ENCODE measurements at places on chromosomes 11 and 22.

GRCh38 chr22:41862160-41862529 is 29.2 kb downstream of the SREBF2 start:
- peaks cover 6% of the 10 kb centered on the region for H3K36me3 ChIP-seq
- H3K27ac ChIP-seq = no peak overlapping the region
- DNase-seq = no peak
- H3K27me3 ChIP-seq = no peaks in the 10 kb centered on the region

- H3K4me3 ChIP-seq = no peak overlapping the region
- H3K27ac ChIP-seq = no peak overlapping the region
- DNase-seq = peak; percentile 66
- H3K27me3 ChIP-seq = no peaks in the 10 kb centered on the region
- H3K4me1 ChIP-seq = peaks cover 3% of the 10 kb centered on the region
- H3K36me3 ChIP-seq = no peaks in the 10 kb centered on the region
These were observed 1.8 kb downstream of the KCNK7 start for GRCh38 chr11:65593518-65594414.

DNA sequence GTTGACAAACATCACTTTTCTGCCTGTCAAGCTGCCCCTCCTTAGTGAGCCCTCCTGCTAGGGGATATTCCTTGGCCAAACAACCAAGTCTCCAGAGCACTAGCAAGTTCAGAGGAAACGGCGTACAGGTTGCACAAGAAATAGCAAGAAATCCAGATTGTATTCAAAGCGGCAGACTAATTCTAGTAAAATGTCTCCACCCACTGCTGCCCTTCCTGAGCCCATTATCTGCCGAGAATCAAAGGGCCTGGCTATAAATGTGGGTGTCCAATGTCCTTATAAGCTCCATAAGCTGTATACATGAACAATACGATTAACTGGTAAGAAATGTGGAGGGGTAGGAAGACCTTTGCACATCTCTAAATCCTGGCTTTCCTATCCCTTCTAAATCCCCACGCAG is 44.0 kb upstream of the AKIP1 start:
- H3K27me3 ChIP-seq = no peaks in the 10 kb centered on the region
- no peak for DNase-seq
- no peak overlapping the region for H3K4me3 ChIP-seq
- H3K4me1 ChIP-seq = no peaks in the 10 kb centered on the region

DNA sequence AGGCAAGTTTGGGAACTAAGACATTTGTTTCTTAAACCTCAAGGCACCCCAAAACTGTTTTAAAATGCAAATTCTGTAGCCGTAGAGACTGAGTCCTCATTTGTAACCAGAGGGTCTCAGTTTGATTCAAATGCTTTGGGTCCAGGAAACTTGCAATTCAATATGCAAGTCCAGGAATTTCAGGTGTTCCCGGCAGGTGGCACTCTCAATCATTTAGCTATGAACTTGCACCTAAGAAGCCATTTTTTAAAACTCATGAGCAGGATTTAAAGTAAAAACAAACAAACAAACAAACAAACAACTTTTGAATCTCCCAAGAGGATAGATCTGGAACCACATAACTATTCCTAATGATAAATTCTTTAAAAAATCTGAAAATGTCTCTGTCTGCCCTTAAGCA is 8.7 kb upstream of the ABTB2 start:
- H3K27me3 ChIP-seq = no peaks in the 10 kb centered on the region
- peaks cover 14% of the 10 kb centered on the region for H3K4me1 ChIP-seq
- H3K27ac ChIP-seq = no peak overlapping the region
- H3K4me3 ChIP-seq = no peak overlapping the region
- no peak for DNase-seq

DNA sequence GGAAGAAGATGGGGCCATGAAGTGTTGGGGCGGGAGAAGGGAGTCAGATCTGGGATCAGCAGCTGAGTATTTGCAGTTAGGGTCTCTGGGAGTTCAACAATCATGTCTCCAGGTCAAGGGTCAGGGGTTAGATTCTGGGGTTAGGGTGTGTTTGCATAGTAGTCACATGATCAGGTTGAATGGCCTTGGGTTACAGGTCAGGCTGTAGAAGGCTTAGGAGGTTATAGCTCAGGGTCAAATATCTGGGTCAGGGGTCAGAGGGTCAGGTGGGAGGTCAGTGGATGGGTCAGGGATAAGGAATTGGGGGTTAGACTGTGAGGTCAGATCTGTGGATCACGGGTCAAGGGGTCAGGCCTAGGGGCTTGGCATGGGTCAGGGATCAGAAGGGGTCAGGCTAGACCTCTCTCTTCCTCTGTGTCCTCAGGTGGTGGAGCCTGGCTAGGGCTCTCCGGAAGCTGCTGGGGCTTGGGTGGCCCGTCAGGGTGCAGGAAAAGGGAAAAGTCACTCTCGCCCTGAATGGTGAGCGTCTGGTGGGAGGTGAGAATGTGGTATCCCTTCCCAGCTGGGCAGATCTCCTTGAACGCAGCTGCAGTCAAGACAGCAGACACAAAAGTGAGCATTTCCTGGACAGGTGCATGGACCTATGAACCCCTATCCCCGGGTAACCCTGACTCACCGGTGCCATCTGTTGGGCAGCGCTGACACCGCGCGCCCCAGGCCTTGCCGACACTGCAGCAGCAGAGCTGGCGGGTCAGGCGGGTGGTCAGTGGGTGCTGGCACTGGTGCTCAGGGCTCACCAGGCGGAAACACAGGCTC is 6.4 kb downstream of the LTBP3 start:
- H3K36me3 ChIP-seq = no peaks in the 10 kb centered on the region
- H3K27ac ChIP-seq = peak overlapping the region; percentile 91
- no peaks in the 10 kb centered on the region for H3K27me3 ChIP-seq
- H3K4me1 ChIP-seq = peaks cover 21% of the 10 kb centered on the region

- no peak overlapping the region for H3K27ac ChIP-seq
- peaks cover 2% of the 10 kb centered on the region for H3K4me1 ChIP-seq
- no peak for DNase-seq
- H3K4me3 ChIP-seq = no peak overlapping the region
- no peaks in the 10 kb centered on the region for H3K36me3 ChIP-seq
These were observed 80.0 kb downstream of the ZNRF3 start for GRCh38 chr22:28963362-28963761.

DNA sequence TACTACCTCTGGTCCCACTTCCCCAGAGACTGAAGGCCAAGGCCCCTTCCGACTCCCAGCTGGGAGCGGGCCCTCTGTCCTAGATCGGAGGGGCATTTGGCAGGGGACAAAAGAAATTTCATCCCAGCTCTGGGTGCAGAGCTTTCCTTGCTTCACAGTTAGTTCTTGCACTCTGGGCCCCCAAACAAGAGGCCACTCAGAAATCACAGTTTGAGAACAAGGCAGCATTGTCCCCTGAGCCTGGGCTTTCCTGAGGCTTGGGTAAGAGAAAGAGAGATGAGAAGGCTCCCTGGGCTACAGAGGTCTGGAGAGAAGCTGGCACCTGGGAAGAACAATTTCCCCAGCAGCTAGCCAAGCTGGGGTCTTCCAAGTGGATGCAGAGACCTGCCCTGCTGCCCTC is 71.8 kb upstream of the NCAM1 start:
- H3K4me3 ChIP-seq = no peak overlapping the region
- no peak for DNase-seq
- H3K27me3 ChIP-seq = no peaks in the 10 kb centered on the region
- no peak overlapping the region for H3K27ac ChIP-seq

DNA sequence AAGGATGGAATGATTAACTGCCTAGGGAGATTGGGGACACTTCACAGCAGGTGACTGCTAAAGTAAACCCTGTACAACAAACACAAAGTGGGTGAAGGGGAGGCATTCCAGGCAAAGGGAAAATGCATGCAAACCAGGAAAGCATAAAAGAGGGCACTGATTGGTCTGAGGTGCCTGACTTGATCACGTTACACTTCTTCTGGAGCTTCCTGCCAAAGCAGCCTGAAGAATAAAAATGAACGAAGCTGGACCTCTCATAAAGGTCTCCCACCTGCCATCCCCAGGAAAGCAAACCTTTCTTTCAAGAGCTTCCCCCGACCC is 46.7 kb upstream of the SCUBE2 start:
- H3K27me3 ChIP-seq = no peaks in the 10 kb centered on the region
- no peak overlapping the region for H3K4me3 ChIP-seq
- DNase-seq = no peak
- no peaks in the 10 kb centered on the region for H3K4me1 ChIP-seq

- H3K4me1 ChIP-seq = no peaks in the 10 kb centered on the region
- H3K27me3 ChIP-seq = no peaks in the 10 kb centered on the region
- peaks cover 3% of the 10 kb centered on the region for H3K36me3 ChIP-seq
These were observed 130.4 kb downstream of the SLC1A2 start for GRCh38 chr11:35288817-35289541.

DNA sequence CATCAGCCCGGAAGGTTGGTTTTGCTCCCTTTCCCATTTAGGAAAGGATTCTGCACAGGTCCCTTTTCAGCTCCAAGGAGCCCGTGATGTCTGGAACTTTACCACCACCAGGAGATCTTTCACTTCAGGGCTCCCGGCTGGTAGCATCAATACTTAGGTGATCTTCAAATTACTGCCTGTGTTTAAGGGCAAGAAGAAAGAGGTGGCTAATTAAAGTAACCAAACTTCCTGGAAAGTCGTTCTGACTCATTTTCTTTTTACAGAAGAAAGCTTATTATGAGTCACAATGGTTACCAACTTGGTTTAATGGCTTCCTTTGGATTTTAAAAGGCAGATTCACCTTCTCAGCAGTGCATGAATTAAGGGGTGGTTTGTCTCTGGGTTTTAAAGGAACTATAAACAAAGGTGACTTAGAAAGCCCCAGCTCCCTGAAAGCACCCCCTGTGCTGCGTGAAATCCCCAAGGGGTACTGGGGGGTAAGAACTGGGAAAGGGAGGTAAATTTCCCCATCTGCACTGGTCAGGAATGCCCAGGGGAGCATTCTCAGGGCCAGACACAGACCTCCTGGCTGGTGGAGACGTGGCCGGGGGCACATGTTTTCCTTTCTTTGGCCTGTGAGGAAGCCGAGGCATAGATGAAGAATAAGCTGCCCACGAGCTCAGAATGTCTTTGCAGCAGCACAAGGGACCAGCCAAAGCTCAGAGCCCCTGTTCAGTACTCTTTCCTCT is 8.8 kb downstream of the POU2F3 start:
- H3K4me1 ChIP-seq = no peaks in the 10 kb centered on the region
- no peak for DNase-seq
- H3K27me3 ChIP-seq = peaks cover 2% of the 10 kb centered on the region
- H3K4me3 ChIP-seq = no peak overlapping the region

All from liver (tissue), 10 donors.